ENCODE measurements at places on chromosomes 2 and 18.

GRCh38 chr2:217121565-217121964 is 261.7 kb upstream of the TNP1 start:
- no peak for DNase-seq

GRCh38 chr2:141586985-141587384 is 543.8 kb downstream of the LRP1B start:
- DNase-seq, result no peak

- no peak for DNase-seq
Observed at GRCh38 chr2:119028327-119029174, 86.6 kb downstream of the MARCO start.

GRCh38 chr2:165112789-165113188 is 91.1 kb downstream of the SCN3A start:
- no peak for DNase-seq

GRCh38 chr2:33680644-33681363 is 81.7 kb upstream of the FAM98A start:
- no peak for DNase-seq

GRCh38 chr18:39835303-39836030 is 2119.6 kb upstream of the PIK3C3 start:
- no peak for DNase-seq

DNA sequence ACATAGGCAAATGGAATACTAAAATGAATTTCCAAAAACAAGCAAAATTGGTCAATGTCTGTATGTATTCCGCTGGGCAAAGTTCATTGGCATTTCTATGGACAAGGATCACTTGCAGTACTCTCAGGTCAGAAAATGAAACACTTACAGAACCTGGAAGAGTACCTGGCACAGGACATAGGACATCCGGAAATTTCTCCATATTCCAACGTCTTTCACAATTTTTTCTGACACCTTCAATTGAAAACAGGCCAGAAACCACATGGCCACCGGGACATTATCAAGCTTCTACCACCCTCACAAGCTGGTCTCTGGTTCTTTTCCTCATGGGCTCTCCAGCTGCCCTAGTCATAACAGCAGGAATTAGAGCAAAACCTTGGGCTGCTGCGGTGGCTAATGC is 96.9 kb upstream of the MSH6 start:
- DNase-seq, result no peak

DNA sequence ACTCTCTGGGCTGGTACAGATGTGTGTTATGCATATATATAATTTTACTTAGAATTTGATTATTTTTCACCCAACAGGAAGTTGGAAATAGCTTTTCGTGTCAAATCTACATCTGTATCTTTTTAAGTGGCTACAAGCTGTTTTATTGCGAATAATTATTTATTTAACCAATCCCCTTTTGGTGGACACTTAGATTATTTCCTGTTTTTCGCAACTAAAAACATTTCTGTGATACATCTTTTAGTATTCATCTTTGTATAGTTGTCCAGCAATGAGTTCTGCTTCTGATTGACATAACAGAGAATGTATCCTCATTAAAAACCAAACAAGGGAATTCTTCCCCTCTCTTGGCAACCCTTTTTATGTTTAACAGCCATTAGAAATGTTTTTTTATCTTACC is 16.6 kb downstream of the SEC11C start:
- no peak for DNase-seq

GRCh38 chr2:85148190-85148589 is 15.0 kb downstream of the TCF7L1 start:
- DNase-seq, result no peak

DNA sequence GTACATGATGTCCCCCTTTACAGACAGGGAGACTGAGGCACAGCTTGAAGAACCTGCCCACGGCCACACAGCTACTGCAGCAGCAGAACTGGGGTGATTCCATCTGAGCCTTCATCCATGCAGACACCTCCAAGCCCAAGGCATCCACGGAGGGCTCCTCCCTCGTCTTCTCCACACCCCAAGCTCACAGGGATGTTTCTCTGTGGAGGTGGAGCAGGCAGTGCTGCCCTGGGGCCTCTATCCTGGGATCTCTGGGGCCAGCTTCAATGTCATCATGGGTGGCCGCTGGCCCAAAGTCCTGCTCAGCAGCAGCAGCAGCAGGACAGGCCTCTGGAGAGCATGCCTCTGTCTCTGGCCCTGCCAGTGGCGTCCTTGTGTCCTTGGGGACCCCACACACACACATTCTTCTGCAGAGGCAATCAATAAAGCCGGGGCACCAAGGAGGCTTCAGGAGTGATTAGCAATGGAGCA is 31.2 kb downstream of the ADI1 start:
- peak; percentile 30 for DNase-seq

DNA sequence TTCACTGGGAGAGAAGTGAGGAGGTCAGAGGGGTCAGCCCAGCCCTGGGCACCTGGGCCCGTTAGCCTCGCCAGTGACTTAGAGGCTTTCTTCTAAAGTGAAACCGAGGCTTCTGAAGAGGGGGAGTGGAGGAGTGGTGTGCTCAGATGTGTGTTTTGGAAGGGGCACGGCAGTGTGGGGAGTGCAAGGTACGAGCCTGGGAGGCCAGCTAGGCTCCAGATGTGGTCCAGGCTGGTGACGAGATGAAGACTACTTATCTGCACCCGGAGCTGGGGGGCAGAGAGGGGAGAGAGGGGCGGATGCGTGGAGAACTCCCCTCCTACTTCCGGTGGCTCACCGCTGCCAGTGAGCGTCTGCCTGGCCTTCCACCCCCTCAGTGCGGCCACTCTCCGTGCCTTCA is 371.3 kb upstream of the HS6ST1 start:
- no peak for DNase-seq

GRCh38 chr18:59228351-59228750 is 8.4 kb downstream of the GRP start:
- DNase-seq, result no peak

DNA sequence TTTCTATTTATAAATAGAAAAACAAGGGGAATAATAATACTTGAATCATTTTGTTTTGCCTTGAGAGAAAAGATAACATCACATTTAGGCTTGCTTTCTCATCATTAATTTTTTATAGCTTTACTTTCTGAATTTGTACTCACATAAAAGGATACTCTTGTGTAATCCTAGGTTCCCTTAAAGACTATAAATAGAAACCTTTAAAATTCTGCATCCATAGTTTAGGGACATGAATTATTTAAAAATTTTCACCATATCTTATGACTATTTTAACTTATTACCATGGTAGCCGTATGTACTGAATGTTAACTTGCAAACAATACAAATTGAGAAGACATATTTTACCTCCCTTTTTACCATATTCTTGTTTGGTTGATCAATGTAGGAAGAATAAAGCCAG is 143.5 kb upstream of the CWC22 start:
- DNase-seq, result no peak

DNA sequence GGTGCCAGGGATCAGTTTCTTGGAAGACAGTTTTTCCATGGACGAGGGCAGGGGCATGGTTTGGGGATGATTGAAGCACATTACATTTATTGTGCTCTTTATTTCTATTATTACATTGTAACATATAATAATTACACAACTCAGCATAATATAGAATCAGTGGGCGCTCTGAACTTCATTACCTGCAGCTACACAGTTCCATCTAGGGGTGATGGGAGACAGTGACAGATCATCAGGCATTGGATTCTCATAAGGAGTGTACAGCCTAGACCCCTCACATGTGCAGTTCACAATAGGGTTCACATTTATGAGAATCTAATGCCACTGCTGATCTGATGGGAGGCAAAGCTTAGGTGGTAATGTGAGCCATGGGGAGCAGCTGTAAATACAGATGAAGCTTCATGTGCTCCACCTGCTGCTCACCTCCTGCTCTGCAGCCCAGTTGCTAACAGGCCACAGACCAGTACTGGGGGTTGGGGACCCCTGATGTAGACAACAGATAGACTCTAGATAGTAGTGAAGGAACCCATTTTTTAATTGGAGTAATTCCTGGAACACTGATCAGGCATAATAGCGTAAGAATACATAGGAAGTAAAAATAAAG is 41.5 kb upstream of the MC4R start:
- no peak for DNase-seq

DNA sequence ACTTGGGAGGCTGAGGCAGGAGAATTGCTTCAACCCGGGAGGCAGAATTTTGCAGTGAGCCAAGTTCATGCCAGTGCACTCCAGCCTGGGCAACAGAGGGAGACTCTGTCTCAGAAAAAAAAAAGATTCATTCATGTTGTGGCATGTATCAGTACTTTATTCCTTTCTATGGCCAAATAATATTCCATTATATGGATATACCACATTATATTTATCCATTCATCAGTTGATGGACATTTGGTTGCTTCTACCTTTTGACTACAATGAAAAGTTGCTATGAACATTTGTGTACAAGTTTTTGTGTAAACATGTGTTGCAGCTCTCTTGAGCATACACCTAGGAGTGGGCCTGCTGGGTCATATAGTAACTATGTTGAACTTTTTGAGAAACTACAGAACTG is 9.2 kb upstream of the MAT2A start:
- DNase-seq, result no peak

DNA sequence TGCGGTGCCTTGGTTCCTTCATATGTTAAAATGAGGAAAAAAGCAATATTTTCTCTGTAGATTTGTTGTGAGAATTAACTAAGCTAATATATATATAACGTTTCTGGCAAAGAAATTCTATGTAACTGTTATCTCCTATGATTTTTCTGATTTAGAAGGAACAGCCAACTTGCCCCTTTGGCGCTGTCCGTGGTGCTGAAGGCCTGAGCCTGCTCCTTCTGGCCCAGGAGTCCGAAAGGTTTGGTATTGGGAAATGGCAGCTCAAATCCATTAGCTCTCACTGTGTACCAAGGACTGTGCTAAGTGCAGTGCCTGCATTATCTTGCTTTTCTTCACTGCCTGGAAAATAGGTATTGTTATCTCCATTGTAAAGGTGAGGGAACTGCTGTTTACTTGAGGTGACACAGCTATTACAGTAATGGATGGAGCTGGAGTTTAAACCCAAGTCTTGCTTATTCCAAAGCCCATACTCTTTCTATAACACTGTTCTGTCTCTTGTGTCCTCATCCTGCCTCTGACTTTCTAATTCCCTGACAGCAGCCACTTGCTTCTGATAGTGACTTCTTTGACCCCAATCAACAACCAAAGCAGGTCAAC is 52.2 kb downstream of the C1QL2 start:
- no peak for DNase-seq

DNA sequence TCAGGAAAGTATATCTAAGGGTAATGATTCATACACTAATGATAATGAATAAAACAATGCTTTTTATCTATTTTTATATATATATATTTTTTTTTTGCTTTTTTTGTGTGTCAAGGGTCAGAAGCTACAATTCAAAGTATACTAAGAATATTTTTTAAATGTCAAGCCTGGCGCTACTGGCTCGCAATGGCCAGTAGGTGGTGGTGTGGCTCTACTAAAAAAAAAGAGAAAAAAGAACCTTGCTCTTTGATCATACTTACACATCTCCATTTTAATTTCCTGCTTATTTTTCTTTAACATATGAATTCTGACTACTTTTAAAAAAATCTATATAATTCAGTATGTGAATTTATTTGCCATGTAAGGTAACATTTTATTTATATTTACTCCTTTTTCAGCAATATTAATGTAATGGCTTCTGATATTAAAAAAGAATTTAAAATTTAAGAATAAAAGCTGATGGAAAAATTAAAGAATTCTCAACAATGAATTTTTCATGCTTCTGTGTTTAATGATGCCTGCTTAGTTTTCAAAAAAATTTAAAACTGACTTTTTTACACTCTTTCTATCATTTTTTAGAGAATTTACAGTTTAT is 232.9 kb downstream of the GULP1 start:
- DNase-seq, result no peak

GRCh38 chr2:30323499-30323898 is 92.2 kb downstream of the LBH start:
- DNase-seq, result no peak

GRCh38 chr18:55124078-55124763 is 165.0 kb upstream of the CCDC68 start:
- no peak for DNase-seq

DNA sequence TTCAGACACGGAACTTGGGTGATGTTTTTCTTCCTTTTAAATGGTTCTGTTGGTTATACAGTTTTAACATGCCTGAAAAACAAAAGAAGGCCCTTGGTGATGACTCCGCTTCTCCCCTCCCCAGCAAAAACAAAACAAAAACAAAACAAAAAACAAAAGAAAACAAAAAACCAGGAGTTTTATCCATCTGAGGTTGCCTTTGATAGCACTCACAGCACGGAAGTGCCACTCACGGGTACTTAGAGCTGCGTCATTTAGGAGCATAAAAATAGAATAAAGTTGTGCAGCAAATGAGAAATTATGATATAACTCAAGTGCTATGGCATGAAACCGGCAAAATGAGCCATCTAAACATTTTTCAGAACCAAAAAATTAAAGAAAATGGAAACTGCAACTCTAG is 57.7 kb downstream of the ZEB2 start:
- no peak for DNase-seq

DNA sequence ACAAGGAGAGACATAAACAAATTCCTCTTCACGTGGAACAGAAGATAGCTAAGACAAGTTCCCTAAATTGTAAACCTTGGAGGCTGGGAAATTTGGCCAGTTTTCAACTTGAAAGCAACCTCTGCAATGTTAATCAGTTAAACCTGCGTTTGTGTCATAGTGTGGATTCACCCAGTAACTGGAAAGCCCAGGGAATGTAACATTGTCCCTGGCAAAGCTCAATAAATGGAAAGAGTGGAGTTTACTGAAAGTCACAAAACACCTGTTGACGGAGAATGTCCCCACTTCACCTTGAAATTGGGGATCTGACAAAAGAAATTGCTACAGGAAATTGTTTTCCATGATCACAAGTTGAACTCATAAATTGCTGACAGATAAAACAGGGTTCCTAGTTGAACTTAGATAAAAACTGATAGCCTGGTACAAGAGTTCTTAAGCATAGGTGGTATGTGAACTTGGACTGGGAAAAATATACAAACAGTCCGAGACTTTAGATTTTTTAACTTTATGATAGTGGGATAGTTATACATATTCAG is 15.0 kb upstream of the ME2 start:
- DNase-seq, result no peak

DNA sequence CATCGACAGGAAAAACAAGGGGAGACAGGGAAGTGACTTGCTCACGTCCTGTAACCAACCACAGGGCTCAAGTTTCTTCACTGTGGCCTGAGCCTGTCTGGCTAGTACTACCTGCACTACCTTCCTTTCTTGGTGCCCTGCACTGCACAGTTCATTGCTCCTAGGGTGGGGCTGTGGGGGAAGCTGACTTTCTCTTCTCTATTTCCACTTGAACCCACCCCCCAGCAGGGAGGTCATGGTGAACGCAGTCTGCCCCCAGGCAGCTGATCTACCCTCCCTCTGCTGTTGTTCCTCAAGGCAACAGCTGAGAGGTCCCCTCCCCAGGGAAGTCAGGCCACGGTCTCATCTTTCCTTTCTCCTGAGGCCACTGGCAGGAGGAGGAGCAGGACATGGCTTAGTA is 532.1 kb downstream of the SOX11 start:
- no peak for DNase-seq

GRCh38 chr18:10878703-10879102 is 270.7 kb downstream of the PIEZO2 start:
- no peak for DNase-seq

GRCh38 chr2:127630864-127631540 is 15.0 kb upstream of the GPR17 start:
- DNase-seq, result no peak

GRCh38 chr2:72325592-72326422 is 178.1 kb upstream of the CYP26B1 start:
- DNase-seq, result no peak

GRCh38 chr18:79420033-79420745 is 24.5 kb downstream of the NFATC1 start:
- DNase-seq, result no peak
